Stimulated activated CD8-positive, alpha-beta memory T cell treated with anti-CD3 and anti-CD28 coated beads, Interleukin-4, amount 100 ng/mL, for 1 hour (primary cell): ENCODE measurements at places on chromosomes 2 and 18.

GRCh38 chr2:126720638-126721037, 64.7 kb downstream of the GYPC start:
- no peak for DNase-seq

DNA sequence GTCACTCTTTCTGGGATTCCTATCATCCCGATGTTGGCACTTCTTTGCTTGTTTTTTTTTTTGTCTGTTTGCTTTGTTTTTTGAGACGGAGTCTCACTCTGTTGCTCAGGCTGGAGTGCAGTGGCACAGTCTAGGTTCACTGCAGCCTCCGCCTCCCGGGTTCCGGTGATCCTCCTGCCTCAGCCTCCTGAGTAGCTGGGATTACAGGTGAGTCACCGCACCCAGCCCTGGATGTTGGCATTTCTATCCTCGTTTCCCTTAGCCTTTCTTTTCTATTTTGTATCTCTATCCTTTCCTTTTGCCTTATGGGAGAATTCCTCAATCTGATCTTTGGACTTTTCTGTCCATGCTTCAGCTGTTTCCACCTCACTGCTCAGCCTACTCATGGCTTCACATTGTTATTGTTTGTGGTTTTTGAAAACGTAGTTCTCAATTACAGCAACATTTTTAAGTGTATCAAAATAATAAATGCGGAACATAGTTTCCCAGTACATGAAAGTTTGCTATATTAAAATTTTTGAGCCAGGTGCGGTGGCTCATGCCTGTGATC, 62.1 kb upstream of the ZNF516 start:
- no peak for DNase-seq

DNA sequence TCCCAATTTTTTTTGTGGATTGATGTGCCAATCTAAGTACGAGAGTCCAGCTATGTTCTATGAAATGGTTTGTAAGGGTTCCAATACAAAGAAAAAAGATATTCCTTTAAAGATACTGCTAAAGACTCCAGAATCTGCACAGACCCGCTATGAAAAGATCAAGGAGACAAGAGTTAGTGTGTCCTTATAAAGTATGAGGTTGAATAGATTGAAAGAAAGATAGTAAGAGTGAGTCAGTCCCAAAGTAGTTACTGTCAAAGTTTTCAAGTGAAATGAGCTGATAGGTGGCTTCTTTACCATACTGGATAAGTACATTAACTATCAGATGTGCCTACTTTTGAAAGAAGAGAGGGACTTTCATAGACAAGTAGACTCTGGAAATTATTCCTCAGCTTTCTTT, 17.9 kb upstream of the EHBP1 start:
- DNase-seq, result no peak

- no peak for DNase-seq
These were observed 982.6 kb upstream of the FANCL start for GRCh38 chr2:59223742-59224141.

DNA sequence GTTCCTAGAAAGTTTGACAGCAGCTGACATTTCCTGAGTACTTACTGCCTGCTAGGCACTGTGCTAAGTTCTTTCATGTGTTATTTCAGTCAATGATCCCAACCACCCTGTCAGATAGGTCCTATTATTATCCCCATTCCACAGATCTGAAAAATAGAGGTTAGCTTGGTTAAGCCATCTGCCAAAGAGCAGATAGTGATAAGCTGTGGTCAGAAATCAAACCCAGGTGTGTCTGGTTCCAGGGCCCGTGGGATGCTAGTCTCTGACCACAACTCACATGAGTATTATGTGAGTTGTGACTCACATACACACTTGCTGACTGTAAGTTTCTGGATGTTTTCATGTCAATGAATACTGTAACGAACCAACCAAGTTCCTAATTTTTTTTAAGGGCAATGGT, 132.0 kb upstream of the APCDD1 start:
- no peak for DNase-seq

DNA sequence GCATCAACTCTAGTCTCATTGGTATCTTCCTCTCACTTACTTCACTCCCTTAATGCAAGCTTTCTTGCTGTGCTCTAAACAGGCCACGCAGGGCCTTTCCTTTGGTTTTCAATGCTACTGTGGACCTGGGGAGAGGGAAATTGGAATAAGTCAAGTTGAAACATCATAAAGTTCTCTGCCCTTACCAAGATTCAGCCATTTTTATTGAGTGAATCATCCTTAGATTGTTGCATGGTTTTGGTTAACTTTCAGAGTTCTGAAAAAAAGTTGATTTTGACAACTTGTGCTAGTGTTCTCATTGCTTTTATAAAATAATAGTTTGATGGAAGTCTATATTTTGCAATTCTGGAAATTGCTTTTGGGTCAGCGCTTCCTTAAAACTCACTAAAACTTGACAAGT, 852.8 kb upstream of the ACVR2A start:
- no peak for DNase-seq

DNA sequence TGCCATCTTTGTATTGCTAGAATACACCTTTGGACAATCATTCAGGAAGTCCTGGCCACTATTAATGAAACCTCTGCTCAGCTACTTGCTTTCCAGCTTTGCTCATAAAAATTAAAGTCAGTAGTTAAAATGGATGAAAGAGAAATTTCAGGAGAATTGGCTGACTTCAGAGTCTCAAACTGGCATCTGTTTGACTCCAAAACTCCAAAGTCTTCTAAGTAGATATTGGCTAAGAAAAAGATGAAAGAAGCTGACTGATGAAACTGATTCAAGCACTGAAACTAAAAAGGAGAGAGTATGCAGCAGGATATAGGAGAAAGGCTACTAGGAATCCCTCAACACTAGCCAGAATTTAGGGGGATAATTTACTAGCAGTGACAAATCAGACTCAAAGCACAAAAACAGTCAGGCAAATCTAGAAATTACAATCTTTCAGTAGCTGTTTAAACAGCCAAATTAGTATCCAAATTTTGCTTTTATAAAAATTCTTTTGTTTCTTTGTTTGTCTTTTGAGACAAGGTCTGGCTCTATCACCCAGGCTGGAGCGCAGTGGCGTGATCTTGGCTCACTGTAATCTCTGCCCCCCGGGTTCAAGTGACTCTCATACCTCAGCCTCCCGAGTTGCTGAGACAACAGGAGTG, 52.1 kb upstream of the DTNA start:
- DNase-seq, result no peak

DNA sequence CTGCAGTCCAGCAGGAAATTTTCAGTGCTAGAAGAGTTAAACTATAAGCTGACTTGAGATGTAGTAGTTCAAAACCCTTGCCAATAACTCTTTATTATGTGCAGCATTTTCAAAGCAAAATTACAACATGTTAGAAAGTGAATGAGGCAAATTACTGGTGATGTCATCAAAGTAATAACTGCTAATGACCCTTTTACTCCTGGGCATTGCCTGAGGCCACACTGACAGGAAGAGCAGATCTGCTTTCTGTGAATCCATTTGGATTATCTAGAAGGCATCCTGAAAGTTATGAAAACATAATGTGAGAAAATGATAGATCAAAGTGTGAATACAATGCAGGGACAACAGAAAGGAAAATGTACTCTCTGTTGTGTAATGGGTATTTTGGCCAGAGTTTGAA, 139.6 kb upstream of the TRIB2 start:
- no peak for DNase-seq

DNA sequence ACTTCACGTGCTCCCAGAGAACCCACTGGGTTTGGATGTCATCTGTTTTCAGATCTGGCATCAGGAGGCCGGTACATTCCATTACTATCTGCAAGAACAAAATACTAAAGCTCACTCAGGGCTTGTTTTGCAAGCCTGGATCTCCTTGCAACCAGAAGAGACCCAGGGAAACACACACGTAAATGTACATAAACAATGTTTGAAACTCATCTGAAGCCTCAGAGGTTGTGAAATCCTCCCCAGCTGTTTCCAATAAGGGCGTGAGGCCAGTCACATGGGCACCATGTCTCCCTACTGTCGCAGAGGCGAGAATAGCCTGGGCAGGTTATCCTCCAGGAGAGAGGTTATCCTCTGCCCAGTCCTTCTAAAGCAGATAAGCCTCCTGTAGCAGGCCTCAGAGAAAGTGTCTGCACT, 186.9 kb downstream of the GFPT1 start:
- DNase-seq, result no peak

DNA sequence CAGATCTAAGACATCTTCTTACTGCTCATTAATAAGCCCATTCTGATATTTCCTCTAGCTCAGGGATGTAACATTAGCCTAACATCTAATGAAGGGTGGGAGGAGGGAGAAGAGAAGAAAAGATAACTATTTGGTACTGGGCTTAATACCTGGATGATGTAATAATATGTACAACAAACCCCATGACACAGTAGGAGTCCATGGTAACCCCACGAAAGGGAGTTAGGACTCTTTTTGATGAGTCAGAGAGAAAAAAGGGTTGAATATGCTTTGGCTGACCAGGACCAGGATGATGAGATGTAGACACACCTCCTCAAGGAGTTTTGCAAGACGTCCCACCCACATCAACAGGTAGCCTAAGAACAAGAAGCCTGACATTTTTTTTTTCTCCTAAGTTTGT, 34.4 kb upstream of the DLX2 start:
- no peak for DNase-seq

DNA sequence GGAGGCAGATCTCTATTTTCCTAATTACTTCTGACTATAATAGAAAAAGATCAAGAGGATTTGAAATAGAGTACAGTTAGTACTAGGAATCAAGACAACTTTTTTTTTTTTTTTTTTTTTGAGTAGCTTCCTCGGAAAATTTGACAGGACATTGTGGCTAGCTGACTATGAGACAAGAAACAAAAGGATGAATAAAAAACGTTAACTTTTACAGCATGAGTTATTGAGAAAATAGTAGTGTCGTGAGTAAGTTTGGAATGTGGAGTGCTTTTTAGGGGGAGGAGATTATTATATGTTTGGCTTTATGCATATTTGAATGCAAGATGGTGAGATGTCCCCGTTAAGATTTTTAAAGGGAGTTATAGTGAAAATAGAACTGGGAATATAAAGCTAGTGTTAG, 27.7 kb upstream of the CPS1 start:
- no peak for DNase-seq

- DNase-seq, result no peak
These were observed 217.2 kb downstream of the LDLRAD4 start for GRCh38 chr18:13435586-13436333.

- no peak for DNase-seq
These were observed 13.9 kb upstream of the PROM2 start for GRCh38 chr2:95260028-95261023.
